ENCODE measurements at places on chromosomes 3 and 15.
A peak's percentile ranks its signal among the peaks of the same experiment; 100 is the strongest.

- no peak for DNase-seq
Measured at GRCh38 chr3:112873632-112874031, 27.0 kb upstream of the CD200R1L start.

- DNase-seq, result no peak
Measured at GRCh38 chr3:63364495-63364894, 86.4 kb downstream of the SYNPR start.

- DNase-seq, result no peak
Measured at GRCh38 chr3:10495003-10495402, 10.4 kb downstream of the ATP2B2 start.

DNA sequence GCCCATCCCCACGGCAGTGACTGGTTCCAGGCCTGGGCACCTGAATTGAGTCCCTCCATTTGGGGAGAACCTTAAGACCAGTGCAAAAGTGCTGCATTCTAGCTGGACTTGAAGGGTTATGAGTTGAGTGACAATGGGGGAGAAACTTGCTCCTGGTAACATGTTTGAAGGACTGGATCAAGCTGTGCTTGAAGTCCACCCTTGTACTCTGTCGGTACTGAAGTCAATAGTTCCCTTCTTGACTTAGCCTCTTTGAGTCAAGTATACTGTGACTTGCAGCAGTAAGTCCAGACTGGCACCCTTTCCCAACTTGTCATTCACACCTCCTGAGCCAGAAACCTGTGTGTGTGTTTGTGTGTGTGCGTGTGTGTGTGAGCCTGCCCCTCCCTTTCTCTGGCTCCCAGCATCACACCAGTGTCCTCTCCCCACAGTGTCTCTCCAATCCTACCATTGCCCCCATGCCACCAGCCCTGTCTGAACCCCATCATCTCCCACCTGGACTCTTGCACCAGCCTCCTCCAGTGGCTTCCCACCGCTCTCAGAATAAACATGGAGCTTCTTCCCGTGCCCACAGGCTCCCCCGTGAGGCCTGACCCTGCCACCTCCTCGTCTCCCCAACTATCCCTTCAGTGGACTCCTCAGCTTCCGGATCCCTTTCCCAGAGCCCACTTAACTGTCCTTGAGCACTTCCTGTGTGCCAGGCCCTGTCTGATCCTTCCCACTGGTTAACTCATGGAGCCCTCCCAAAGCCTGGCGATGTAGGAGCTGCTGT is 10.2 kb upstream of the FBLN2 start:
- peak; percentile 67 for DNase-seq

DNA sequence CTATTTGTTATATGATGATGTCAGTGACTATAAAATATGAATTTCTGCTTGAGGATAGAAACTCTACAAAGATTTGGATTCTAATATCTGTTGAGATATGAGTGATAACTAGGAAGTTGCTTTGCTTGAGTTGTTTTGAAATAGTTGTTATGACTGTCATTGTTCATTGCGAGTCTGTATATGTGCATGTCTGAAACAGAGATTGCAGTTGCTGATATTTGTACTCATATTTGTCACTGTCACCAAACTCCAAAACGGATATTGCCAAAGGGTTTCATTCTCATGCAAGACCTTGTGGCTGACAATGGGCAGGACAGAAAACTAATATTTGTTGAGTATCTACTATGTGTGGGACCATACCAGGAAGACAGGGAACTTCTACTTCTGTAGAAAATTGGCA is 240.2 kb downstream of the CD47 start:
- DNase-seq, result no peak

DNA sequence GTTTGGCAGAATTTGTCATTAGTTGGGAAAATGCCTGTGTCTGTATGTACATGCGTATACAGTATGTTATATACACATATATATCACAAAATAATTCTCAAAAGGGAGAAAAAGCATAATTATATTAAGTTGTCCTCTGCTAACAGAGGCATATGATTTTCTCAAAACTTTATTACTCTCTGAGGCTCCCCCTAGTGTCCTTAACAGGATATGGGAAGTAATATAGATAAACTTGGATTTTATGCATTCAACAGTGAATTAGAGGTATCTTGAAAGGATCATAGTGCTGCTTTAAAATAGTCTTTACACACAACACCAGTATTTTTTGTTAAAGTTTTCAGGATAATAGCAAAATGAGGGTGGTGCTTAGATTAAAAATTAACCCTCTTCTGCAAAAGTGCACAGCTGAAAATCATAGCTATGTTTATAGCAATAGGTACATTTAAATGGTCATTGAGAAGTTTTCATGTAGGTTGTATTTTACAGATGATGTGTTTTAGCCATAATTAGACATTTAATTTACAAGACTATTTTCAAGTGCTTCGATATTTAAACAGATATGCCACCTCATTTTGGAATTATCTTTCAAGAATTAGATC is 454.0 kb upstream of the ROBO2 start:
- DNase-seq, result no peak

DNA sequence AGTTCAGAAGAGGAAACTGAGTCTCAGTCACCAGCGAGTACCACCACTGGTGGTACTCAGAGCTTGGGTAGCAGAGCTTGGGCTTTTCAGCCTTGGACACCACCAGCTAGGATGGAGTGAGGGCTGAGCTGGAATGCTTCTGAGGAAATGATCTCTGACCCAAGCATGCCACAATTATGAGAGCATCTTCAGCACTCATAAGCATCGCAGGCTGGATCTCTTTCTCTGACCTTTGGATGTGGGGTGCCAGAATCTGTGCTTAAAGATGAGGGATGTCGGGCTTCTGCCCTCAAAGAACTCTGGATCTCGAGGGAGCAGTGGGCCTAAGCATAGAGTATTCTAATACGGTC is 36.4 kb downstream of the ZNF710 start:
- no peak for DNase-seq

GRCh38 chr15:36810656-36811449 is 231.4 kb downstream of the CDIN1 start:
- DNase-seq, result no peak
